T-cell (primary cell): ENCODE measurements at places on chromosomes 3 and 15.

GRCh38 chr3:135690664-135691063 lies 274.9 kb upstream of the PPP2R3A start:
- DNase-seq, result no peak

GRCh38 chr3:58897646-58898045 lies 152.2 kb downstream of the CFAP20DC start:
- no peak for DNase-seq

- no peak for DNase-seq
These were observed 11.9 kb downstream of the TAGLN3 start for GRCh38 chr3:112010636-112011035.

DNA sequence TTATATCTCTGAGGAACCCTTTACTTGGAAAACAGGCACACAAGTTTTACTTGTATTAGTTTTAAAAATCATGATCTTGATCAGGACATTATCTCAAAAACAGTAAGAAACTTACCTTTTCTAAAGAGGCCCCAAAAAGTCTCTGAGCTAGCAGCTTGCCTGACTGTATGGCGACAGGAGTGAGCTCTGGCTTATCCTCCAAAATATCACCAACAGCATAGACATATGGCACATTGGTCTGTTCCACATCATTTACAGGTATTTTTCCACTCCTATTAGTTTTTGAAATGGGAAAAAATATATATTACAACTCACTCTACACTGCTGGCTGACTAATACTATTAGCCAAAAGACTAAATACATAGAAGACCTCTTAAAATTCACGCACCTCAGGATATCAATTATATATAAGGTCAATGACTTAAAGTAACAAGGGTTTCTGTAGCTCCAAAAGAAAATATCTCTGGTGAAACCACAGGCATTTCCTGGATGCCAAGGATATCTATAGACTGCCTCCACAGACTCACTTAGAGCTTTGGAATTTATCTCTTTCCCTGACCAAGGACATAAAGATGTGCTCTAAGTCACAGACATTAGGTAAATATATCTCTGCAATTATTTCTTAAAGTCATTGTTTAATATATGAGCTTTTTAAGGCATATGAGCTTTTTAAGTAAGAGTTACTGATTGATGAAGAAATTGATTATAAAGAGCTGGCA lies 33.1 kb downstream of the TXNRD3 start:
- no peak for DNase-seq

DNA sequence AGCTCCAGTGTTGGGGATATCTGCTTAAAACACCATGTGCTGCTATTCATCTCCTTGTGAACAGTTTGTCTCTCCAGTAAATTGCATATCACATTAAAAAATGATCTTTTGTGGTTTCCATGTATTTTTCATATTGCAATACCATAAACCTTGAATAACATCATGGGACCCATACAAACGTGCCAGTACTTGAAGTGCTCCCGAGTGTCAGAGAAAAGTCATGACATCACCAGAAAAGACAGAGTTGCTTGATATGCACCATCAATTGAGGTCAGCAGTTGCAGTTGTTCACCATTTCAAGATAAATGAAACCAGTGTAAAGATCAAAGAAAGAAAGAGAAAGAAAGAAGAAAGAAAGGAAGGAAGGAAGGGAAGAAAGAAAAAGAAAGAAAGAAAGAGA lies 278.6 kb downstream of the ZNF621 start:
- no peak for DNase-seq

DNA sequence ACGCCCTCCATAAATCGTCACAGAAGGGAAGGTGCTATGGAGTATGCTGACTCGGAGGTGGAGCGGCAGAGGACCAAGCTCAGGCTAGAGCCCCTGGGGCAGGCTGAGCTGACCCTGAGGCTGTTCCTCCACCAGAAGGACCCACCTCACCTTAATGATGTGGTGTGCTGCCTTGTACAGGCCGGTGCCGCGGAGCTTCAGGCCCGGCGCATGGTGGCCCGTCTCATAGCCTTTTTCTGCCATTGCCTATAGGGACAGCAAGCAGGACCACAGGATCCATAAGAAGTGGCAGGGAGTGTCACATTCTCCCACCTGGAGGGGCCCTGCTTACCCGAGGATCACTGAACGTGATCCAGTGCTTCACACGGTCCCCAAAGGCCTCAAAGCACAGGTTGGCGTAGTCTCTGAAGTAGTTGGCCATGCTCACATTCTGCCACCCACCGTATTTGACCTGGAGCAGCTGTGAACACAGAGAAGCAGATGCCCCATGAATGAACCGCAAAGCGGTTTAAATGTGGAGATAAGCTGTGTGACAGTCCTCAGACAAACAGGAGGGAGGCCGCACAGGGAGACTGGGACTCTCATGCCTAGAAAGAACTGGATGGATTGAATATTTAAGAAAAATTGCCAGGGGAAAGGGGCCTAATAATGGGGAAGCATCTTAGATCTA lies 4.8 kb downstream of the LCTL start:
- no peak for DNase-seq

DNA sequence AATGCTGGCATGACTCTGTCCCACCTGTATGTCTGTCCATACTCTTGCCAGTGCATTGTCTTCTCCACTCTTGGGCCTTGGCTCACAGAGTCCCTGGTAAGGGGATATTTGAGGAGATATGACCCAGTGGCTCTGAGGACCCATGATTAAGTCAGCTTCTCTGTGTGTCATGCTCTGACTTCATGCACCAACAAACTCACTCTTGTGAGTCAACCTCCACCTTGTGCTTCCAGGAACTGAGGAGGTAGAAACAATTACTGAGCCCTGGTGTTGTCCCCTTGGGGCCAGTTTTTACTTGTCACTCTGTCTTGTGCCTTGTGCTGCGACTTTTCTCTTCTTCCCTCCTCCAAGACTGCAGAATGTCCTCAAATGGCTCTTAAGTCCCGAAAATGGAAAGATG lies 127.1 kb downstream of the ABHD5 start:
- no peak for DNase-seq

- no peak for DNase-seq
These were observed 53.8 kb upstream of the SPPL2A start for GRCh38 chr15:50819344-50819743.

GRCh38 chr3:64634417-64634816 lies 53.4 kb downstream of the ADAMTS9 start:
- no peak for DNase-seq

DNA sequence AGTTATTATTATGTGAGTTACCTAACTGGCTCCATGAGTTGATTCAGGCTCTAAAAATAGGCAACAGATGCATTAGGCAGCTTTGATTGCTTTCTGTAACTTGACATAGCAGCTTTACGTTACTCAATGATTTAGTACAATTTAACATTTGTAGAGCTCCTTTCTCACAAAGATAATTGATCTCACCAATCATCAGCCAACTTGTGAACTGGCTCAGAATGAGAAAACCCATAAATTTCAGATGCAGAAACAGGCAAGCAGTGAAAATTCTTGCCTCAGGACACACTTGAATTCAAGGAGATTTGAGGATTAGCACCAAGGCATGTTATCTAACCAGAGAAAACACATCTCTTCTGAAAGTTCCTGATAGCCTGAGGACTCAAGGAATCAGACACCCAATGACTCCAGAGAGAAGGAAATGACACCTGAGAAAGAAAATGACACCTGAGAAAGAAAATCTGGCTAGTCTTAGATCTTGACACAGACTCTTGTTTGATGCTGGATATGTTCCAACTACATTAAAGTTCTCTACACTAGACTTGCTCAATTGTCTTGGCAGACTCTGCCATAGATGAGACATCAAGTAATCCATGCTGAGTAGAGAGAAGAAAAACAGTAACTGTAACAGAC lies 315.1 kb upstream of the CBLB start:
- no peak for DNase-seq

DNA sequence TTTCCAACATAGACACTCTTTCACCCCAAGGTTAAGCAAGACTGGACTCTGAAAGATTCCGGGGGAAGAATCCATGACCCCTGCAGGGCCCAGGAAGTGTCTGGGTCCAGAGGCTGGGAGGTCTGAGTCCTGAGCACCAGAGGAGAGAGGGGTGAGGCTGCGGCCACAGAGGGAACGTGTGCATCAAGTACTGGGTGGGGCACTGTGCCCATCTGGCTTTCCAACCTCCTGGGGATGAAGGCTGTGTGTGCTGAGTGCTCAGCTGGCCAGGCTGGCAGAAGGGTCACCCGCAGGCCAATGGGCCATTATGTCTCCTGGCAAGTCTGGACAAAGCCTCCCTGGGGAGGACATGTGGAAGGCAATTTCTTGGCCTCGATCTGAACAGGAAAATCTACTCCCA lies 3.3 kb downstream of the CHRNA3 start:
- DNase-seq, result no peak

DNA sequence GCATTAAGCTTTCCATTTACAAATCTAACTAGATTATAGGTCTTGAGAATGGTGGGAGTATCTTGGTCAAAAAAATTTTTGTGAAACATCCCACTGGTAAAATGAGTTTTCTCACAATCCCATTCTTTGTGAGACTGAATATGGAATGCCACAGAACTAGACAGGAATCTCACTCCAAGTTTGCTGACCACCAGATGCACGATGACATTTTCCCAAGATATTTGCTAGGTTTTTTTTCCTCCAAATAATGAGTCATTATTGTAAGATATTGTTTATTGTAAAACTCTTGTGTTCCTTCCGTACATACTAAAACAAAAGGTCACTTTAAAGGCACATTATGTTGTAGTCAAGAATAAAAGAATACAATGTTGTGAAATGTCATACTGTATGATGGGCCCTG lies 53.9 kb downstream of the COPS2 start:
- no peak for DNase-seq

DNA sequence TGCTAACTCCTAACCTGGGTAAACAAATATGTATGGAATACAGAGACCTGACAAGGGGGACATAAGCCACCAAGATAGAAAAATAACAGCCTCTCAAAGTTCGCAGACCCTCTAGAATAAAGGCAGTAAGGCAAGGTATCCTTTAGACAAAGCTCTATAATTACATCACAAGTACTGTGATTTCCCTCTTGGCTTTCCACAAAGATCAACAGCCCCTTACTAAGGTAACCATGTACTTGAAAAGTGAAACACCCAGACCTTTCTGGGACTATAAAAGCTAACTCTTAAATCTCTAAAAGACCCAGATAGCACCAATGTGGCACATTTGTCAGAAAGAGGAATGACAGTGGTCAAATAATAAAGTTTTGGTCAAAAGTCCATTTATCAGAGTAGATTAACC lies 51.9 kb downstream of the TBL1XR1 start:
- DNase-seq, result no peak

- DNase-seq, result no peak
These were observed at the start of gene MAGEL2 for GRCh38 chr15:23647421-23648370. TSS of gene MAGEL2 (minus strand) at chr15:23647867. CDS start at chr15:23647742, 125 bp downstream.

- no peak for DNase-seq
These were observed 612 bp downstream of the C3orf38 start for GRCh38 chr3:88150371-88150770.
